ENCODE measurements at places on chromosomes 3 and 15. TPM values are rescaled to one million over a fixed set of nuclear protein-coding genes. Genes with fewer than 3 reads are reported as not detected.

IQCH gene
- 0.70 TPM for total RNA-seq

- DNase-seq, result no peak
Measured at GRCh38 chr3:180633722-180634121, 31.8 kb downstream of the TTC14 start.

GRCh38 chr3:191342411-191342810 is 12.1 kb upstream of the UTS2B start:
- no peak for DNase-seq

DNA sequence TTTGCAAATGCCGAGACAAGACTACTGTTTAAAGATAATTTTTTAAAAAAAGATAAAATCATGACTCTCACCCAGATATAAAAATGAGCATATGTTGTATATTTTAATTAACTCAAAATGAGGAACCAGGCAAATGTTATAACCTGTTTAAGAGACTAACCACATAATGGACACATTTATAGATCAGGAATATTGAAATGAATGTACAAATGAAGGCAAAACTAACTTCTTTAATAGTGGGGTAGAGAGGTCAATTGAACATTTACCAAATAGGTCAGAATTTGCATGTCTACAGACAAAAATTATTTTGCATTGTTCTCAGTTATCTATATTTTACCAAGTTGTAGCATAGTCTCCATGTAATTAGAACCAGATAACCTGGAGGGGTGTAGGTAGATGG is 134.3 kb upstream of the PFN2 start:
- DNase-seq, result no peak

DNA sequence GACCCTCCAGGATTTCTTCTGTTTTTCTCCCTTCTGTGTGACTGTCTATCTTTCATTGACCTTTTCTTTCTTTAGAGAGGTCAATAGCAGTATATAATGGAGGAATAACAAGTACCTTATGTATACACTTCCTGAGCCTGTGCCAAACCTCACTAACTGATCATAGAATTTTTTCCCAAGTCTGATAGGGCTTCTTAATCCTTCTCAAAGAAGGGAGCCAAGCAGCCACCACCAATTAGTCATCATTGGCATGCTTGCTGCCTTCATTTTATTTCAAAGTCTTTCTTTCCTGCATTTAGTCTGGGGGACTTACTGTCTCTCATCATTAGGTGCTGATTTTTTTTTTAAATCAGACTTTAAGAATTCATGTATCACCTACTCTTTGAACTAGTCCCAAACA is 327.0 kb downstream of the FEZF2 start:
- no peak for DNase-seq

DNA sequence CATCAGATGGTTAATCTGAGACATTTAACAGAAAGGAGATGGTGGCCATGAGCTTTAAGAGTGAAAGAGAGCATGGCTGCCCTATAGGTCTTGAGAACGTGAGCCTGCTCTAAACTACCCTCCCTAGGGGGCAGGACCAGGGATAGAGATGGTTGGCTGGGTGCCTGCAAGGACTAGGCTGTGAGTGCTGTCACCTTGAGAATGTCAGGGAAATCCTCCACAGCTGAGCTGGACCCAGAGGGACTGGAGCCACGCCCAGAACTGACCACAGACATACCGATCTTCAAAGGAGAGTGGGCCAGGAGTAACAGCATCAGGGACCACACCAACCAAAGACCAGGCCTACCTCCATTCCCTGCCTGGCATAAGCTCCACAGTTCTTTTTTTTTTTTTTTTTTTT is 53.6 kb upstream of the UBE2E1 start:
- no peak for DNase-seq

Data from T-helper 17 cell (primary cell).